Activated naive CD4-positive, alpha-beta T cell (primary cell): ENCODE measurements at places on chromosomes 3 and 15.

DNA sequence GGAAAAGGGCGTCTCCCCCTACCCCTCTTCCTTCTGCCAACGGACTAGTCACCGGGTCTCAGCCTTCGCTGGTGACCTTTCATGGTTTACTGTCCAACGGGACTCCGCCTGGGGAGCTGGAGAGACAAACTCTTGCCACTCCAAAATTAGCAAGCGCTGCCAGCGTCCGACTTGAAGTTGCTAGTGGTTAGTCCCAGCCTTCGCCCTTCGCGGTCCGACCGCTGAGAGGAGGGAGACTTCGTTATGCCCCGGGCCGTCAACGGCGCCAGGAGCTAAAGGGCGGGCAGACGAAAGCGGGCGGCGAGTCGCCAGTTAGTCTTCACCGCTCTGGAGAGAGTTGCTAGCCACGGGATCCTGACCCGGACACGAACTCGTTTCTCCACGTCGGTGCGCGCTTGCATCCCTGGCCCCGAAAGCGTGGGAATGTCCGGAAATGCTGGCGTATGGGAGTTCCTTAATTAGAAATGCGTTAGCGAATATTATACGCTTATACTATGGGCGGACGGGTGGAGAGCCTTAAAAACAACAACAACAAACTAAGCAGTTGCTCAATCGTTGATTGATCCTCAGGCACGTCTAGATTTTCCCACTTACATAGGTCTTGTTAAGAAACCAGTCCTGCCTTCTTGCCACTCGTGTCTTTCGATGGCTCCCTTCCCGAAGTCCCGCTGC lies 716 bp downstream of the SMC4 start:
- no peak for DNase-seq

DNA sequence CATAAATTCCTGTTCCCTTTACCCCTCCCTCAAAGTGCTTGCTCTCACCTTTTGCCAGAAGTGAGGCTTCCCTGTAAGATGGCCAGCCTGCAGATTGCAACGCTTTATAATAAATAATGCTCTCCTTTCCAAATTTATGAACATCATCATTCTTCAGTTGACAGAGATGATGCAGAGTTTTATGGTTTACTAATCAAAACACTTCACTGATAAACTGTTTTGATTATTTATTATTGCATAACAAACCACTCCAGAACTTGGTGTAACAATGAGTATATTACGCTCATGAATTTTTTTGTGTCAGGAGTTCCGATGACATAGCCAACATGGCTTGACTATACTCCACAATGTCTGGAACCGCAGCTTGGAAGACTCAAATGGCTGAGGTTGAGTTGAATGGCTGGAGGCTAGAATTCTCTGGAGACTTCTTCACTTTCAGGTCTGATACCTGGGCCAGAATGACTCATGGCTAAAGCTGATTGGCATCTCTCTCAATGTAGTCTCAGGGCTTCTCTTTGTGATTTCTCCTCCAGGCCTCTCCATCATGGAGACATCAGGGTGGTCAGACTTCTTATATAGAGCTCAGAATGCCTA lies 27.3 kb upstream of the TGFBR2 start:
- no peak for DNase-seq

GRCh38 chr3:6680119-6680806 lies 180.7 kb upstream of the GRM7 start:
- no peak for DNase-seq

DNA sequence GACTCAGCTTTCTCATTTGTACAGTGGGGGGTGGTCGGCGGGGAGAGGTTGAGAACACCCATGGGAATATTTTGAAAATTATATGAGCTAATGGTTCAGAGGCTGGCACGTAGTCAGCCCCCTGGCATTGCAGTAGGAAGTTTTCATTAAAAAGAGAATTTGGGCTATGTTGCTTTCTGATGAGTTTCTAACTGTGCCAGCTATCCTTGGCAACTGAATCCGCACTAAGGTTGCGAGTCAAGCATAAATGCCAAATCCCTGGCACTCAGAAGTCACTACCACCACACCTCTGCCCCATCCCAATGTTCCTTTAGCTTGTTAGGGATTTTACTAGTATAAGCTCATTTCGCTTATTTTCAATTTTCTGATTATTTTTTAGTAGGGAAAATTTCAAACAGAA lies 91.6 kb downstream of the DNASE1L3 start:
- DNase-seq = no peak

GRCh38 chr3:78041486-78041885 lies 1001.6 kb downstream of the ROBO2 start:
- DNase-seq = no peak

- no peak for DNase-seq
These were observed 110.6 kb upstream of the NANOGP8 start for GRCh38 chr15:35195649-35196048.

GRCh38 chr3:30440880-30441279 lies 165.5 kb upstream of the TGFBR2 start:
- no peak for DNase-seq
